HFFc6 (cell line): ENCODE measurements at places on chromosomes 3 and 15. TPM values are rescaled to one million over a fixed set of nuclear protein-coding genes. Genes with fewer than 3 reads are reported as not detected.

- H3K27me3 ChIP-seq: peaks cover 13% of the 10 kb centered on the region; the same call in 1 of the 2 replicates
- H3K4me3 ChIP-seq: no peak overlapping the region
- H3K4me1 ChIP-seq: no peaks in the 10 kb centered on the region
- H3K27ac ChIP-seq: no peak overlapping the region
These were observed 987 bp downstream of the PRTG start for GRCh38 chr15:55741833-55742497.

- no peak overlapping the region for H3K27ac ChIP-seq
- peaks cover 6% of the 10 kb centered on the region; the same call in 1 of the 2 replicates for H3K4me1 ChIP-seq
- no peak for DNase-seq
- H3K27me3 ChIP-seq: peaks cover 16% of the 10 kb centered on the region
- H3K36me3 ChIP-seq: no peaks in the 10 kb centered on the region
- H3K4me3 ChIP-seq: no peak overlapping the region
These were observed 30.9 kb upstream of the SLC28A2 start for GRCh38 chr15:45221053-45221599.

GRCh38 chr3:138600100-138600745 is 6.2 kb upstream of the CEP70 start:
- peaks cover 19% of the 10 kb centered on the region for H3K36me3 ChIP-seq
- DNase-seq: peak; percentile 15
- H3K4me3 ChIP-seq: no peak overlapping the region; the same call in 1 of the 2 replicates
- H3K4me1 ChIP-seq: peaks cover 9% of the 10 kb centered on the region
- no peaks in the 10 kb centered on the region; the same call in none of the 2 replicates for H3K27me3 ChIP-seq

GRCh38 chr3:18079062-18079461 is 336.6 kb upstream of the TBC1D5 start:
- no peak for DNase-seq
- H3K4me1 ChIP-seq: peaks cover 33% of the 10 kb centered on the region
- no peak overlapping the region for H3K27ac ChIP-seq
- H3K36me3 ChIP-seq: no peaks in the 10 kb centered on the region

GRCh38 chr15:27214961-27215360 is 244.0 kb downstream of the GABRG3 start:
- DNase-seq: no peak
- no peak overlapping the region for H3K4me3 ChIP-seq
- no peaks in the 10 kb centered on the region for H3K4me1 ChIP-seq
- H3K27ac ChIP-seq: no peak overlapping the region

DNA sequence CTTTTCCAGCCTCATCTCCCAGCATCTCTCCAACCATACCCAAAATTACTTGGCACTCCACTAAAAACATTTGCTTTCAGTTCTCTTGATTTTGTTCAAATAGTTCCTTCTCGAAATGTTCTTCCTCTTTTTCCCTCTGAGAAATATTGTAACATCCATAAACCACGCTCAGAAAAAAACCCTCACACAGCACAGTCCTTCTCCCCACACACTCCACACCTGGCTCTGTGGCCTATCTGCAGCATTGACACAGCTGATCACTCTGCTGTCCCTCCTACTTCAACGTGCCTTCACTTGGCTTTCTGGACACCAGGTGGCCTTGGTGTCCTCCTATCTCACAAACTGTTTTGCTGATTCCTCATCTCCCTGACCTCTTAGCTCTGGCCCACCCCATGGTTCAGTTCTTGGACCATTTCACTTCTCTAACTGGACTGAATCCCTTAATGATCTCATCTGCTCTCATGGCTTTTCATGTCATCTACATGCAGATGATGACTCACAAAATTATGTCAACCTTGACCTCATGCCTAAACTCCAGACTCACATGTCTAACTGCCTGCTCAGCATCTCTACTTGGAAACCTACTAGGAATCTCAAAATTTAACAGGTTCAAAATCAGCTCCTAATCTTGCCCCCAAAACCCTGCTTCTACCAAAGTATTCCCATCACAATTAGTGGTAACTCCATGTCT is 93.3 kb downstream of the TRIM42 start:
- H3K27ac ChIP-seq: no peak overlapping the region
- peaks cover 10% of the 10 kb centered on the region for H3K36me3 ChIP-seq
- H3K27me3 ChIP-seq: peaks cover 1% of the 10 kb centered on the region

DNA sequence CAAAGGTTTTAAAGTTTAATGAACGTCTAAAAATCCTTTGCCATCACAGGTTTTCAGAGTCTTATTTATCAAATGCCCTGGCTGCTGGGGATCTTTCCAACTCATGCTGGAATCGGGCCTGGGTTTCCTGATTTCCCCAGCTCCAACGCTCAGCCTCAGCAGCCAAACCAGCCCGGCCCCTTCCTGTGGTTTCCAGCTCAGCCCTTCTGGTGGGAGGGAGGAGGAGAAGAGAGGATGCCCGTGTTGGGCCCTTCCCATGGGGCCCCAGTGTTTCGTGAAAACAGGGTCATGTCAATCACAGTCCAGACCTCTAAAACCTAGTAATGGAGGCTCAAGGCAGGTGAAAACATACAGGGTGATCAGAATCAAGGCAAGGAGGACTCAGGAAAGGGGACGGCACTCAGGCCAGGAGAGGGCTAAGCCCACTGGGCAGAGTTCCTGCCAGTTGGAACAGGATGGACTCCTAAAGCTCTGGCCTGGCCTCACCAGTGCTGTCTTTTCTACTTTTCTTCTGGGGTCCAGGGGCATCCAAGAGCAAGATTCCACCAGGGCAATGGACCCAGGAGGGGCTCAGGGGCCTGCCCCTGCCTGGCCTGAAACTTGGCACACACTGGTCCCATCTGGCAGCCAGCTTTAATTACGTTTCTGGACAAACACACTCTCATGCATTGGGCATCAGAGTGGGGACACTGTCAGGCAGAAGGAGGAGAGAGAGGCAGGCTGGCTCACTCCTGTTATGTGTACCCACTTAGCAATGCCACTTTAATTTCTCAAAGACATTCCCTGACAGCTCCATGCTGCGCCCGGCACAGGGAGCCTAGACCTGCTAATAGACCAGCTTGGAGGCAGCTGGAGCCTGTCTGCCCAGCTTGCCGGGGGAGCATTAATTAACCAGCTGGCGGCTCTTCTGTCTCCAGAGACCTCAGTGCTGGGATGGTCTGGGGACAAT is 194.6 kb downstream of the FAM43A start:
- H3K4me3 ChIP-seq: no peak overlapping the region
- no peak overlapping the region for H3K27ac ChIP-seq
- H3K4me1 ChIP-seq: no peaks in the 10 kb centered on the region; the same call in 1 of the 2 replicates
- no peak for DNase-seq
- H3K36me3 ChIP-seq: 0 out of 2 replicates have a peak, but pooled peaks cover 5% of the 10 kb centered on the region

GRCh38 chr3:15336057-15336456 is 3.7 kb upstream of the SH3BP5 start:
- no peaks in the 10 kb centered on the region for H3K36me3 ChIP-seq
- no peak for DNase-seq
- H3K4me1 ChIP-seq: peaks cover 41% of the 10 kb centered on the region
- H3K4me3 ChIP-seq: no peak overlapping the region
- H3K27me3 ChIP-seq: peaks cover 4% of the 10 kb centered on the region

GRCh38 chr3:46923559-46924350 is 46.2 kb downstream of the PTH1R start:
- H3K4me3 ChIP-seq: no peak overlapping the region
- H3K27ac ChIP-seq: peak overlapping the region; percentile 25; the same call in 1 of the 2 replicates
- peaks cover 27% of the 10 kb centered on the region for H3K36me3 ChIP-seq

GRCh38 chr3:13015286-13016082 is 57.7 kb downstream of the IQSEC1 start:
- H3K36me3 ChIP-seq: no peaks in the 10 kb centered on the region
- peaks cover 30% of the 10 kb centered on the region for H3K4me1 ChIP-seq
- no peak overlapping the region for H3K27ac ChIP-seq
- peaks cover 16% of the 10 kb centered on the region for H3K27me3 ChIP-seq

GRCh38 chr3:46931631-46932331 is 44.8 kb downstream of the CCDC12 start:
- H3K4me3 ChIP-seq: peak overlapping the region; percentile 71
- peak overlapping the region; percentile 83 for H3K27ac ChIP-seq
- DNase-seq: peak; percentile 45
- peaks cover 72% of the 10 kb centered on the region for H3K4me1 ChIP-seq
- peaks cover 20% of the 10 kb centered on the region; the same call in 1 of the 2 replicates for H3K36me3 ChIP-seq

DNA sequence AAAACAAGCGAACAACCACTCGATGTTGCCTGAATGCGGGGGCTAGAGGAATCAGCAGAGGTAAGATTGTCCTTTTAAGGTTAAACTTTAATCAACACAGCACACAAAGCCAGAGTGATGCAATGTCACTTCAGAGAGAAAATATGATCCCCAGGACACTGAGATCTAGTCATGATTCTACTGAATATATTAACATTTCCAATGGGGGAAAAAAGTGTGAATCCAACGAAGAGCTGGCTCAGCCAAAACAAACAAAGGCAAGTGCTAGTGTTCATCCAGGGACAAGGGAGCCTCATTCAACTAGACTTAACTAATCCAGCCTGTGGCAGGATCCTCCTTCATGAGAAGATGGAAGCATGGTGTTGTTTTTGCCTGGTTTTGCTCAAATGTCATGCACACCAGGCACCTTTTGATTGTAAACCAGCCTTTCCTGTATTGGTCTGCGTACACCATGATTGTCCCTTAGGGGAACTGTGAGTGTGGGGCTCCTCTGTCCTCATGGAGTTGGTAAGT is 35.8 kb downstream of the SCG5 start:
- H3K36me3 ChIP-seq: no peaks in the 10 kb centered on the region
- no peak overlapping the region for H3K4me3 ChIP-seq
- DNase-seq: no peak
- no peaks in the 10 kb centered on the region; the same call in 1 of the 2 replicates for H3K27me3 ChIP-seq
- peaks cover 45% of the 10 kb centered on the region for H3K4me1 ChIP-seq
- no peak overlapping the region for H3K27ac ChIP-seq

- H3K36me3 ChIP-seq: no peaks in the 10 kb centered on the region
- peaks cover 2% of the 10 kb centered on the region; the same call in 1 of the 2 replicates for H3K4me1 ChIP-seq
- DNase-seq: no peak
- no peak overlapping the region for H3K27ac ChIP-seq
- H3K4me3 ChIP-seq: no peak overlapping the region
These were observed 120.5 kb downstream of the KBTBD8 start for GRCh38 chr3:67118635-67119034.

GRCh38 chr3:78919021-78919755 is 848.6 kb downstream of the ROBO1 start:
- H3K27ac ChIP-seq: peak overlapping the region; percentile 74
- DNase-seq: peak; percentile 80
- peak overlapping the region; percentile 9; the same call in 1 of the 2 replicates for H3K4me3 ChIP-seq
- no peaks in the 10 kb centered on the region for H3K27me3 ChIP-seq
- no peaks in the 10 kb centered on the region for H3K36me3 ChIP-seq
- H3K4me1 ChIP-seq: peaks cover 22% of the 10 kb centered on the region

GRCh38 chr3:182940266-182940808 is 40.0 kb downstream of the DCUN1D1 start:
- no peaks in the 10 kb centered on the region for H3K4me1 ChIP-seq
- H3K4me3 ChIP-seq: no peak overlapping the region
- no peak for DNase-seq
- no peaks in the 10 kb centered on the region for H3K27me3 ChIP-seq
- H3K27ac ChIP-seq: no peak overlapping the region

HRG gene
- total RNA-seq: not detected in 3 replicates

CIDEC gene
- not detected in 3 replicates for total RNA-seq

CD200R1 gene
- total RNA-seq: not detected in 3 replicates

PTH1R gene
- total RNA-seq: 1.4 TPM in 1 of 3 replicates, not detected in the others

RARRES1 gene
- total RNA-seq: 0.25 to 2.4 TPM in 2 of 3 replicates, not detected in the other

INSYN1 gene
- total RNA-seq: 0.16 to 1.9 TPM (median 1.8 TPM) in 3 replicates

ZNF620 gene
- 0.59 to 0.75 TPM (median 0.67 TPM) in 3 replicates for total RNA-seq

THRB gene
- not detected in 3 replicates for total RNA-seq

C3orf85 gene
- total RNA-seq: not detected in 3 replicates

GNL3 gene
- total RNA-seq: 74.4 to 87.9 TPM (median 81.3 TPM) in 3 replicates

TMEM207 gene
- not detected in 3 replicates for total RNA-seq

CHRNA7 gene
- not detected in 3 replicates for total RNA-seq
